ENCODE measurements at places on chromosomes 4 and X. TPM values are rescaled to one million over a fixed set of nuclear protein-coding genes. Genes with fewer than 3 reads are reported as not detected.

SHROOM3 gene
- total RNA-seq = 32.1 TPM

HSFX4 gene
- not detected for total RNA-seq

AFM gene
- total RNA-seq = 2.9 TPM

- peaks cover 34% of the 10 kb centered on the region for H3K36me3 ChIP-seq
- no peaks in the 10 kb centered on the region for H3K27me3 ChIP-seq
- H3K27ac ChIP-seq = peak overlapping the region; percentile 49
- no peak for DNase-seq
- H3K4me1 ChIP-seq = peaks cover 36% of the 10 kb centered on the region
Measured at GRCh38 chr4:99024481-99025275, 29.2 kb downstream of the METAP1 start.

- H3K27ac ChIP-seq = no peak overlapping the region
- H3K4me1 ChIP-seq = peaks cover 43% of the 10 kb centered on the region
- H3K36me3 ChIP-seq = peaks cover 7% of the 10 kb centered on the region
- no peaks in the 10 kb centered on the region for H3K27me3 ChIP-seq
- DNase-seq = no peak
Measured at GRCh38 chr4:20283039-20283438, 31.3 kb downstream of the SLIT2 start.

- no peak for DNase-seq
- H3K27ac ChIP-seq = no peak overlapping the region
- H3K36me3 ChIP-seq = peaks cover 25% of the 10 kb centered on the region
- no peaks in the 10 kb centered on the region for H3K4me1 ChIP-seq
- H3K4me3 ChIP-seq = no peak overlapping the region
- H3K27me3 ChIP-seq = no peaks in the 10 kb centered on the region
Measured at GRCh38 chr4:145756244-145756643, 76.3 kb downstream of the C4orf51 start.

DNA sequence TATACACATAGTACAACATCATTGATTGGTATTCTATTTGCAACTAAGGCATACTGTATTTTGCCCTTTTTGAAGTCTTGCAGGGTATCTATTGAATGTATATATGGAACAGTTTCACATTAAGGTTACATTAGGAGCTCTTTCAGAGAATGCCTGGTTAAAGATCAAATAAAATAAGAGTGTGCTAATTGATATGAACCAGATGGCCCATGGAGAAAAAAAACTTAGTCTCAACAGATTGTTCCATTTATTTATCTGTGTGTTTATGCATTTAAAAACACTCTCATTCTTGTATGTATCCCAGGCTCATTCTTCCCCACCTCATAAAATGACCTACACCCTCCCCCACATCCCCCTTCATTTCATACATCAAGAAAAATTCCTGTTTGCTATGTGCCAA, 35.2 kb upstream of the GRIA2 start:
- H3K4me1 ChIP-seq = peaks cover 7% of the 10 kb centered on the region
- H3K4me3 ChIP-seq = no peak overlapping the region
- H3K36me3 ChIP-seq = no peaks in the 10 kb centered on the region
- H3K27ac ChIP-seq = no peak overlapping the region
